ENCODE measurements at places on chromosomes 7 and 10.

DNA sequence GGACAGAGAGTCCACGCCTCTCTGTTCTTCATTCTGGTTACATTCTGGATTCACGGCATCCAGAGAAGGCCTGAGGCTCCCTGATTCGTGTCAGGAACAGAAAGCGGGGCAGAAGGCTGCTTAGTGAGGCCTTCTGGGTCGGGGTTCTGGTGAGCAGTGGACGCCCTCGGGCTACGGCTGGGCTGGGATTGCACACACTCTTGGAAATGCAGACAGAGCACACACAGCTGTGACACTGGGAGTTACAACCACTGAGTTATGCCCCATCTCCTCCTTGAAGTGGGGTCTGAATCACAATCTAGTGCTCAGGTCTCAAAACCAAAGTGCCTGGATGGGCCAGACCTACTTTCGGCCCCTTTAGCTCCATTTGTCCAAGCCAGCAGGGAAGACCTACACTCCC, 156.9 kb upstream of the GDF10 start:
- no peak for DNase-seq

DNA sequence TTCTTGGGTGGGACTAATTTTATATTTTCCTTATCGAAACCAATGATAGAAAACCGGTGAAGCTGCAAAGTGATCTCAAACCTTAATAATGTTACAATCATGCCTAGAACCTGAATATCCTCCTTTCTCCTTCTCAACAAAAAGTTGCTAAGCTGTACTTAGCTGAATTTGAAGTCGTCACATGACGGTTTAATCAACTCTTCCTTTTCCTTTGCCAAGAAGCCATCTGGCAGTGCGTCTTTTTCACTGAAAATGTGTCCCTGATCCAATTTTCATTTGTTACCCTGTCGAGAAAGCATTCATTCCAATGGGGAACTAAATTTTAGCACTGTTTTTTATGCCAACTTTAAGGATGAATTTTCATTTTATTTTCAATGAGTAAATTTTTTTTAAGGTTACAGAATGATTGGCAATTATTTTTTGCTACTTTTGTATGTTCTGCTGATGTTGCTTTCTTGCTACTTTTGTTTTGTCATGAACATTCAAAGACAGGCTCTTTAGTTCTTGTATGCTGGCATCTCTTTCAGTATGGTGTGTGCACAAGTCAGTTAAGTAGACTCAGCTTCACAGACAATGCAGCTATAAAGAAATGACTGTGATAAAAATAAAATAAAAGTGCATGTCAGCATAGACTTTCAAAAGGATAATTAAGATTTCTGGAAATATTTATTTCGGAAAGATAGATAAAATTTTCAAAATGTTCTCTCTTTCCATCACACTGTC, 980.0 kb downstream of the DNAJB9 start:
- DNase-seq, result no peak

DNA sequence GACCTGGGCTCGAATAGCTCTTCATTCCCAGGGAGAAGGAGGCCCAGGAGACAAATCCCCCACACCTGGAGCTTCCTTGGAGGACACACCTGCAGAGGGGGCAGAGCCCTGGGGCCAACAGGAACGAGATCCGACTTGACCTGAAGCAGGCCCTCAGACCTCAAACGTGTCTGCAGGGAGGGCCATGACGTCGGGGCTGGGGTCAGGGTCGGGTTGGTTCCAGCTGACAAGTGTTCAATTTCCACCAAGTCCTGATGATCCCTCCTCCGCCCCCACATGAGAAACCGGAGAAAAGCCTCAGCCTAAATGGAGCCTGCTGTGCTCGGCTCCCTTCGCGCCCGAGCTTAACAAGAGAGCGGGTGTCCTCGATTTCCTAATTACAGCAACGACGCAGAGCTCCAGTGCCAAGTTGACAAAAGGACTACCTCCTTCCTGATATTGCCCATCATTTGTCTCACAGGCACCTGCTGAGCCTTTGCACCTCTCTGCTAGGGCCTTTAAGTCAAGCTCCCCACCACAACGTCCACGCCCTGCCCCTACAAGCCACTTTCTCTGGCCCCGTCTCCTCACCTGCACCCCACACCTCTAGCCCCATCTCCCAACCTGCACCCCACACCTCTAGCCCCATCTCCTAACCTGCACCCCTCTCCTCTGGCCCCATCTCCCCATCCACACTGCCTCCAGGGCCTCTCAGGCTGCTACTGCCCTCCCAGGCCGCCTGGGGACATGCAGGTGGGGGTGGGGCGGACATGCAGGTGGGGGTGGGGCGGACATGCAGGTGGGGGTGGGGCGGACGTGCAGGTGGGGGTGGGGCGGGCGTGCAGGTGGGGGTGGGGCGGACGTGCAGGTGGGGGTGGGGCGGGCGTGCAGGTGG, 519.4 kb downstream of the GLRX3 start:
- DNase-seq, result no peak

DNA sequence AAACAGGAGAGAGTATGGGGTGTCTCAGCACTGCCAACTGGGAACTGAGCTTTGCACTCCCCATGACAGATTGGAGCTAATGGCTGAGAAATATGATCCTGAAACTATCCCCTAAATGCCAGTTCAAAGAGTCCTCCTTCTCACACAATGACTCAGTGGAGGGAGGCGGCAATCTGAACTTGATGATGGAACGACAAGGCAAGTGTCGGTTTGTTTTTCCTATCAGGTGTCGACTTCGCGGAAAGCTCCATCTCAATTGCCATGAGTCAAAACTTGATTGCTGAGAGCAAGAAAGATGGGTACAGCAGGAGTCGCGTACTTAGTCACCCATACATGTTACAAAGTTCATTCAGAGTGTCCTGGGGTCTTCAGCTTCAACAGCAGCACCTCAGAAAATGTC, 52.5 kb downstream of the NPY start:
- no peak for DNase-seq

DNA sequence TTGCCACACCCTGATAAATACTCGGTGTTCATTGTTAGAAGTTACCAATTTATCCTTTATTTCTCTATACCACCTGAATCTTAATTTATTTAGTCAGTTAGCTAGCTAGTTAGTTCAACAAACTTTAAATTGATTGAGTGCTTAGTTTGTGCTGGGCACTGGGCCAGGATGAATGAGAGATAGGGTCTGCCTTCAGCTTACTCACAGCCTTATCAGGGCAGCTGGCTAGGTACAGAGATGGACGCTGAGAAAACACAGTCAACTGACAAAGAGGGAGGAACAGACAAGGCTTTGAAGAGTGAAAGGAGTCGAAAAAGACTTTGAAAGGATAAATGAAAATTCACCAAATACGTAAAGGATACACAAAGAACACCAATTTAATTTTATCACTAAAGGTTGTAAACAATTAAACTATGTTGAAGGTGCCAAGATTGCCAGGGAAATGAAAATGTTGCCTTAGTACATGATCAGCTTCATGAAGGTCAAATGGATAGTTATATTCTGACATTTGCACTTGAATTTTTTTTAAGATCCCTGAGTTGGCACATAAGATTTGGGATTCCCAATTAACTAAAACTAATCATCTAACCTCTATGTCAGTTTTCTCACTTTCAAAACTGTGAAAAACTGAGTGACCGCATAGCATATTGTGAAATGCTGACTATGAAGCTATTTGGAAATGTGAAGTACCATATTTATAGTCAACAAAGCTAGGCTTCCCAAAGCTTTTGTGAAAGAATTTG, 2.1 kb downstream of the CAV2 start:
- peak; percentile 36 for DNase-seq

DNA sequence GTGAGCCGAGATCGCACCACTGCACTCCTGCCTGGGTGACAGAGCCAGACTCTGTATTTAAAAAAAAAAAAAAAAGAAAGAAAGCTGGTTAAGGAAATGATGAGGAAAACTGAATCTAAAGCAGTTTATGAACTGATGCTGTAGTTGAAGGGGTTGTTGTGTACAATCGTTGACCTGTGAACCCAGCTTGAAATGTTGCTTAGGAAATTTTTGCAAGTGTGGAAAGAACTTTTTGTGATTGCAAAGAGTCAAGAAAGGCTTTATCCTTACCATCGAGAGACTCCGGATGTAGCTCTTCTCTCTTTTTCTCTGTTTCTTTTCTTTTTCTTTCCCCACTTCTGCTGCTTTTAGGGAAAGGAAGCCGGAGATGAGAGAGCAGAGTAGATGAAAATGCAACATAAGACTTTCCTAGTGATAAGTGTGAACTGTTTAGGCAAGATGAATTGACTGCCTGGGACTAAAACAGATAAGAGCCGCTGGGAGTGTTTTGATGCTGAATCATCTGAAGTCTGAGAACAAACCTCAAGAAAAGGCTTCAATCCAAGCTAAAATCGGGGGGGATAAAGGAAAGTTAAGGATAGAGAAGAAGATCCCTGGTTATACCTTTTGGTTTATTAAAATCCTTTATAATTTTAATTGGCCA, 69.0 kb downstream of the TAF3 start:
- DNase-seq, result peak; percentile 17

- DNase-seq, result no peak
Observed at GRCh38 chr7:110569486-110570205, 521.3 kb upstream of the LRRN3 start.

DNA sequence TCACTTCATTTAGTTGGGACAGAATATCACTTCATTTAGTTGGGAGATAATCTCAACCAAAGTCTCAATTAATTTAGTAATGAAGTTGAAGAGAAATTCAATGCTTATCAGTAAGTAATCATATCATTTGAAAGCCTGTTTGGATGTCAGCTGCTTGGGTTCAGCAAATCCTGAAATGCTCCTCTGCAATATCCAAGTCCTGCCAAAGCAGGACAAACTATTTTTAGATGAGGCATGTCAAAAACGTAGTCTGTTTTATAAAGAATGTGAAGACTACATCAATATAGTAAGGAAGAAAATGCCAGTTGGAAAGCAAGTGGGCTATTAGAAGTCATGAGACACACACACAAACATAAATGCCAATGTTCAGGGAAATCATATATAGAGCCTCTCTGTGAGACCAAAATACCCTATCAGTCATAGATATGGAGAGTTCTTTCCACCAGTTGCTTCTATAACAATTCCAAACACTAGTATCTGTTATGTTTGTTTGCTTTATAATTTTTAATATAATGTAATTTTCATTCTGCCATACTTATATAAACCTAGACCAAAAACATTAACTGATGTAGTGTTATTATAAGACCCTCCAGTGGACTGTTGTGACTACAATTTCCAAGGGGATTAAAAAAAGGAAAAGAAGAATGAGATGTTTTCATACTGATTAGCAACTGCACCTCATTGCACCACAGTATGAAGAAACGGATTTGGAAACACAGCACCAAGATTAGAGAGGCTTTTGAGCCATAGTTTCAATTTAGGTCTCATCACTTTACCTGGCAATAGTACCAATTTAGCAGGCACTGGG, 160.7 kb downstream of the LRRTM3 start:
- no peak for DNase-seq

DNA sequence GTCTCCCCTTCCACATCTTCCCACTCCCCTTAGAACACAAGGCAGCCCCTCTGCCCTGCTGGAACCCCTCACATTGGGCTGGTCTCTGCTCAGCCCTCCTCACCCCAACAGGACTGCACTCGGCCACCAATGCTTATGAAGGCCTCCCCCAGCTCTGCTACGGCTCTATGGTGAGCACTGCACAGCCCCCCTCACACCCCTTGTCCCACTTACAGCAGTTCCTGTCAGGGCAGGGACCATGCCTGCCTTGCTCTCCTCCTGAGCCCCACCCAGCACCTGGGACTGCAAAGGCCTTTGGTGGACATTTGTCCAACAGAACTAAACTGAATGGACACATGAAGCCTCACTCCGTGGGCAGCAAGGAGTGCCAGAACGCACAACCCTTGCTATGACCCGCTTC, 171.9 kb downstream of the GRID1 start:
- no peak for DNase-seq

- DNase-seq, result no peak
Observed at GRCh38 chr10:86715156-86715795, 41.1 kb upstream of the BMPR1A start.

- DNase-seq, result no peak
Observed at GRCh38 chr10:48638739-48639527, 34.1 kb upstream of the ARHGAP22 start.

DNA sequence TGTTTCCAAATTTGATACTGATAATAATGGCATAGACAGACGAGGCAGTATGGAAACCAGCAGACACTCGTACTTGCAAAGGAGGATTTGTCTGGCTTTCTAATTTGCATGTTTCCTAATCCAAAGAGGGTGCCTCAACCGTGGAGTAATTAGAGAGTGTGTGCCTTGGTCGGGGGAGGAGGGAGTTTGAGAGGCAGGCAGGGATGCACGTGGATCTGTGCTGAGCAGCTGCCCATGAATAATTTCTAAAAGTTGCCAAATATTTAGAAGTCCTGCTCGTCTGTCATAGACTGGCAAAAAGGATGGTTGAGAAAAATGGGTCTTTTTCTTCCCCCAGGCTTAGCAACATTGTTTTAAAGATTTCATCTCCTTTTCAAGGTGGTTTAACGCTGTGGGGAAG, 69.4 kb downstream of the PTPRE start:
- peak; percentile 20 for DNase-seq

GRCh38 chr10:113993489-113993991, 50.1 kb upstream of the ADRB1 start:
- DNase-seq, result peak; percentile 48

DNA sequence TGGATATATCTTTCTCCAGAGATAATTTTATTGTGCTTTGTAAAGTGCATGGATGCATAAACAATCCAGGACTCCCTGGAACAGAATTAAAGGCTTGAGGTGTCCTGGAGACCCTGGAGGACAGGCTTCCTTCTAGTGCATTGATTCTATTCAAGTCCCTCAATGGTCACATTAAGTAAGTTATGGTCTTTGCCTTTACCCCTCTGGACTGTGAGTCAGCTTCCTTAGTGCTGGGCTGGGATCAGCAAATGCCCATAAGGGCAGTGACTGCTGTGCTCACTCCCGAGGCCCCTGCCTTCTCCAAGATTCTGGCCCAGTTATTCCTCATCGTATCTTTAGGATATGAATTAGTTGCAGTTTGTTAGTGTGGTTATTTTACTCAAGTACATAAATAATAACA, 178.7 kb upstream of the PRSS58 start:
- peak; percentile 35 for DNase-seq

DNA sequence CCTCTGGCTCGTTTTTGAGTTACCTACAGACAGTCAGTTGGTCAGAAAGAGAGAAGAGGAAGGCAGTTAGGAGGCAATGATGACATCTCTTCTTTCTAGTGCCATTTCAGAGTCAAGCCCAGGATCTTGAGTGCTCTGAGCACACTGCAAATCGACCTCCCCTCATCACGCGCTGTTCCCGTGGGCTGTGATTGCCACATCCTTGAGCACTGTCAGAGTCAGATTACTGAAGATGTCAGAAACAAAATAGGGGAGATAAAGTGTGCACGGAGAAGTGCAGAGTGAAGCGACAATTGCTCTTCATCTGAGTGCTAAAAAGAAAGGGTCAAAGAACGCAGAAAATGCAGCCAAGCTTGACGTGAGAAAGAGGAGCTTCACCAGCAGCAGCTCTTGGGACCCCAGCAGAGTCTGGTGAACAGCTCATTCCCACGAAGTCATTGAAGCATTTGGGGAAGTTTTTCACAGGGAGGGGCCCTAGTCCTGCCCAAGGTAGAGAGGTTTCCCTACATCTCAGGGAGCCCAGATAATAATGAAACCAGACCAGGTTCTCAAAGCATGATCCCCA, 661.7 kb upstream of the AUTS2 start:
- DNase-seq, result no peak

- no peak for DNase-seq
Observed at GRCh38 chr10:12509794-12510100, 160.4 kb downstream of the CAMK1D start.

GRCh38 chr7:88169717-88170320, 50.0 kb downstream of the SRI start:
- peak; percentile 29 for DNase-seq

Measured in fibroblast of mammary gland (primary cell).